Lung (tissue), 17 donors: ENCODE measurements at places on chromosomes 7 and 10. TPM values are rescaled to one million over a fixed set of nuclear protein-coding genes. Genes with fewer than 3 reads are reported as not detected.

The C7orf57 gene
- 9.4 TPM for total RNA-seq

The GPR15LG gene
- not detected for total RNA-seq

The NAT16 gene
- not detected for total RNA-seq

The UCMA gene
- total RNA-seq = 0.91 TPM

The OR13A1 gene
- 0.15 TPM for total RNA-seq

The MRLN gene
- total RNA-seq = 0.98 TPM

The SLC39A12 gene
- not detected for total RNA-seq

The SIRT1 gene
- total RNA-seq = 37.0 TPM

The EEPD1 gene
- total RNA-seq = 8.4 TPM

The SLC13A1 gene
- not detected for total RNA-seq

The CPN1 gene
- not detected for total RNA-seq

The CLRN3 gene
- total RNA-seq = not detected

The GTPBP4 gene
- total RNA-seq = 36.5 TPM

The MRPL32 gene
- 54.4 TPM for total RNA-seq

The MMD2 gene
- not detected for total RNA-seq

The KEL gene
- total RNA-seq = 0.52 TPM

The GPR22 gene
- not detected for total RNA-seq

The C10orf53 gene
- 0.11 TPM for total RNA-seq

The CYP2C9 gene
- 0.80 TPM for total RNA-seq

The EPO gene
- total RNA-seq = not detected

The SKIDA1 gene
- 1.6 TPM for total RNA-seq

The FAM25A gene
- total RNA-seq = not detected

The VWC2 gene
- not detected for total RNA-seq

The IGFBP3 gene
- 71.8 TPM for total RNA-seq

The ADIRF gene
- 61.4 TPM for total RNA-seq

The AGR2 gene
- total RNA-seq = 333 TPM

The TLL2 gene
- 0.23 TPM for total RNA-seq

The SYT15B gene
- total RNA-seq = 39.0 TPM
